ENCODE measurements at places on chromosomes 2 and 18.

DNA sequence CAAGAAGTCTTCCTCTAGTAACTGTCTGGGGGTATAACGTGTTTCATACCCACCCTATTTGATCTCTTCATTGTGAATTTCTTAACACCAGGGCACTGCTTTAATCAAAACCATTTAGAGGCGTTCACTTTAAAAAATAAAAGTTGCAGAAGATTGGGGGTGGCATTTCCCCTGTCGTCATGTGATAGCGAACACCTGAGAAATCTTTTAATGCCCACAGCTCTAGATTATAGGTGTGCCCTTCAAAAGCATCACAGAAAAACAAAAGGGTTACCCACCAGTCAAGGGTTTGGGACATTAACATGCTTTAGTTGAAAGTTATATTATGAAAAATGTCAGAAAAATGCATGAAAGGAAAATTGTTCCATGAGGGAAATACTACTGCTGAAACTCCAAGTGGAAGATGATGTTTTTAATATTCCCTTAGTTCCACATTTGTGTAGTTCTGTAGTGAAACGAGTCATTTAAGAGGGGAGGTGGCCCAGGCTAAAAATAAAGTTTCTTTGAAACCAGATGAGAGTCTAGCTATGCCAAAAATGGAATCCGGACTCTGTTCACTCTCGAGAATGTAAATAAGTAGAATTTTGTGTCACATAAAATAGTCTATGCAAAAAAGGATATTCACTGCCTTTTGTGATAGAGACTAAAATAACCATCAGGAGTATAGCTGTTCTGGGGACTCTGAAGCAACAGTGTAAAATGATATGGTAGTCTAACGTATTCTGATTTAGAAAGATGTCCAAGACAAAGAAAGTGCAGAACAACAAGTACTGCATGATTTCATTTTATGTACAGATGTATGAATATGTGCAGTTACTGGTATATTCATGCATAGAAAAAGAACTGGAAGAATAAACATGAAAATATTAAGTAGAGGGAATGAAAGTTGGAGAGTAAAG lies 95.3 kb downstream of the TMEM247 start:
- DNase-seq, result no peak

GRCh38 chr18:39724652-39725051 lies 2159.1 kb upstream of the CELF4 start:
- no peak for DNase-seq

GRCh38 chr2:241911551-241911950 lies 42.0 kb downstream of the RTP5 start:
- no peak for DNase-seq

DNA sequence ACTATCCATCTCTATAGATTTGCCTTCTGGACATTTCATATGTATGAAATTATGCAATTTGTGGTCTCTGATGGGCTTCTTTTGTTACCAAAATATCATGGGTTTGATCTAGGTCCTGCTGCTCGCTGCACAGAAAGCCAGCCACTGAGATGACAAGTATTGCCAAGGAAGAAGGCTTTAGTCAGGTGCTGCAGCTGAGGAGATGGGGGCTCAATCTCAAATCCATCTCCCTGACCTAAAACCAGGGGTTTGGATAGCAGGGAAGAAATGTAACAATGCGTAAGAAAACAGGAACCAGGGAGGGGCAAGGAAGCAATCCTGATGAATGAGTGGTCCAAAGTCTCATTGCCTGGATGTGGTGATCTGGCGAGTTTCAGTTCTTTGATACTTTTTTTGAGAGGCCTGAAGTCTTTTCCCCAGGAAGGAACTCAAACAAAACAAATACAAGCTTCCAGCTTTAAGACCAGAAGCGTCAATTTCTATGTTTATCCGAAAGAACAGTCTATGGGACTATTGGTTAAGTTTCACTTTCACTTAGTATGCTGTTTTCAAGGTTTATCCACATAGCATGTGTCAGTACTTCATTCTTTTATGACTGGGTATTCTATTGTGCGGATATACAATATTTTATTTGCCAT lies 3.4 kb upstream of the CKAP2L start:
- no peak for DNase-seq

- no peak for DNase-seq
Measured at GRCh38 chr2:46751897-46752296, 163.7 kb downstream of the MCFD2 start.

DNA sequence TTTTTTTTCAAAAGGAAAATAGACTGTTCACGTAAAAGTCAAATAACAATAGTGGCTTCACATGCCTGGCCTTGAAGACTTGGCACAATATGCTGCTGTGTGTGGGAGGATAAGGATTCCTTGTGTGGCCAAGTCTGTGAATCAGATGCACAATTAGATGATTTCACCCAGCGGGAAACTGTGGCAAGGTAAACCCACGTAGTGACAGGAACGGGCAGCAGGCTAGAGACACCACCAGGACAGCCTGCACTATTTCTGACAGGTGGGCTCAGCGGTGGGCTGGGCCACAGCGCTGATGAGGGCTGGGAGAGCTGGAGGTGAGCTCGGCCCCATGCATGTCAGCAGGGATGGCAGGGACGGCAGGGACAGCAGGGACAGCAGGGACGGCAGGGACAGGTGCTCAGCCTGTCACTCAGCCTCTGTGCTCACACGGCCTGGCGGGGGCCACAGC lies 21.6 kb downstream of the SNORC start:
- DNase-seq, result no peak
